ENCODE measurements at places on chromosomes 2 and 18.
A peak's percentile ranks its signal among the peaks of the same experiment; 100 is the strongest.

DNA sequence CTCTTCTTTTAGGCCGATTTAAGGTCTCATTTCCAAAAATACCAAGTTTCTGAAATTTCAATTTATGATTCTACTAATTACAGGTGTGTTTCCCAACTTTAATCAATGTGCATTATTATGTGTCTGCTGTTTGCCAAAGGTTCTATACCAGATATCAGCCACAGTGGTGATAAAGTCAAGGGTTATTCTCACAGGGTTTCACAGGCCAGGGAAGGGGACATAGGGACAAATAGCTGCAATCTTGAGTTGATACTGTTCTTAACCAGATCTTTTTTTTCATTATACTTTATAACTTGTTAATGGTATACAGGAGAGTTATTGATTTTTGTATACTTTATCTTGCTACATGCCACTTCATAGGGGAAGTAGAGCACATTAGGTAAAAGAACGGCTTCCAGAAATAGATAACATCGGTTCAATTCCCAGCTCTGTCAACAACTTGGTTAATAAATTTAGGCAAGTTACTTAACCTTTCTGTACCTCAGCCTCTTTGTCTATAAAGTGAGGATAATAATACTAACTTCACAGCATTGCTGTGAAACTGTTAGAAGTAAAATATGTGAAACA is 28.9 kb downstream of the RBM44 start:
- DNase-seq: no peak

DNA sequence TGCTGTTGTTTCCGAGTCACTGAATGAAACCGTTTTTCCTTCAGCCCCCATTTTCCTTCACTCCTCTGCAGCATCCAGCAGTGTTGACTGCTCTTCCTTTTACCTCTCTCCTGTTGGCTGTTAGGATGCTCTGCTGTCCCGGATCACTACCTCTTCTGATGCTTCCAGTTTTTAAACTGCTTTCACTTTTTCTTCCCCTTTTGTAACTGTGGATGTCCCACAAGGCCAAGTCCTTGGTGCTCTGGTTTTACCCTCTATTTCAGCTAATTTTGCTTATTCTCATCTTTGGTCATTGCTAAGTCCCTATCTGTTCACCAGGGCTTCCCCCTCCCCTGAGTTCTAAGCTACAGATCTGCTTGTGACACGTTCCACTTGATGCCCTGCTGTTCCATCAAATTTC is 39.4 kb upstream of the MAP4K3 start:
- no peak for DNase-seq

DNA sequence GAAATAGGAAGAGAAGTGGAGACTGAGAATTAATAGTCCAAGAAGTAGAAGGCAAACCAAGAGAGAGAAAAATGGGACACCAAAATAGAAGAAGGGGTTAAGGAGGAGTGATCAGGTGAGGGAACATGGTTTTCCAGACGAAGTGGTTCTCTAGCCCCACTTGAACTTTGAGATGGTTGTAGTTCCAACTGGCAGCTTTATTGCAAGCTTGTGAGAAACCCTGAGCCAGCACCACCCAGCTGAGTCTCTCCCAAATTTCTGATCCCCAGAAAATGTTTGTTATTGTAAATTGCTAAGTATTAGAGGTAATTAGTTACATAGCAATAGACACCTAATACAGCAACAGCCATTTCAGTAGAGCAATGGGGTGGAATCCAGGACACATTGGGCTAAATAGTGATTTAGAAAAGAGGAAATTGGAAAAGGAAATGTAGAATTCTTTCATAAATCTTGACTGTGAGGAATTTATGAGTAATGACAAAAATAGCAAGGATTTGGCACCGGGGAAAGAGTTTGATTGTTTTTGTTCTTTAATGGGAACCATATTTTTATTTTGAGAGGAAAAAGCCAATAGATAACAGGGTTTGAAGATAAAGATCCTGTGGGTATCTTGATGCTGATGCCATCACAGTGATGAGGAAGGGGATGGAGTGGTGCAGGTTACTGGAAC is 62.1 kb upstream of the XDH start:
- no peak for DNase-seq

DNA sequence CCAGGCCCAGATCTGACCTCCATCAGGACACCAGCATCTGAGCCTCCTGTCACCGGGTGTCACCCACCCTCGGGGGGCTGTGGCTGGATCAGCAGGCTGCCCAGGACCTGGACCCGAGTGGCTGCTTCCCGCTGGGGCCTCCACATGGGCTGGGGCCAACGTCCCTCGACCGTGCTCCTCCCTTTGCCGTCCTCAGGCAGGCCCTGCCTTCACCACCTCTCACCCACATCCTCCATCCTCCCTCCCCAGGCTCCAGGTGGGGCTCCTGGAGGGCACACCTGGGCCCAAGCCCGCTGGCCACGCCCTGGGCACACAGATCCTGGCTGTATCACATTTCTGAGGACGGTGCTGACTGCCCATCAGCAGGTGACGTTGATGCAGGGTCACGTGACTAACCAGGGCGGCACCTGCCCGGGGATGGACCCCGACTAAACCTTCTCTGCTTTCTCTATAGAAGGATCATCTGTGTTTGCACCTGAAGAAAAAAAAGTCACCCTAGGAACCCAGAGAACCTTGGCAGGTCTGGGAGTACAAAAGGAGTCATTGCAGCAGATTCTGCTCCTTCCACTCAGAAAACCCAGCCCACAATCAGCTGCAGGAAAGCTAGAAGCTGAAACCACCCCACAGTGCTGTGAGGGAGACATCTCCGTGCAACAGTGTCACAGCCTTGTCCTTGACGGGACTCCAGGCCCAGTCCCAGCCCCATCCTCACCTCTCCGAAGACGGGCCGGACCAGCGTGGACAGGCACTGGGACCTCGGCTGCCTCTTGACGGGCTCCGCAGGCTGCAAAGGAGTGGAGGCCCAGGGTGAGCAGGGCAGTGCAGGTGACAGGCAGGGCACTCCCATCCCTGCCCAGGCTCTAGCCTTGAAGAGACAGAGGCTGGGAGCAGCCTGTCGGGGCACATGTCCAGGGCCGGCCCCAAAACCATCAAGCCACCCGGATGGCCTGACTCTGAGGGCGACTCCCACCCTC is 11.2 kb downstream of the STK25 start:
- DNase-seq: no peak

- no peak for DNase-seq
Observed at GRCh38 chr2:71064754-71065621, 3.5 kb upstream of the NAGK start.

GRCh38 chr2:205800224-205800623 is 117.9 kb downstream of the NRP2 start:
- no peak for DNase-seq

DNA sequence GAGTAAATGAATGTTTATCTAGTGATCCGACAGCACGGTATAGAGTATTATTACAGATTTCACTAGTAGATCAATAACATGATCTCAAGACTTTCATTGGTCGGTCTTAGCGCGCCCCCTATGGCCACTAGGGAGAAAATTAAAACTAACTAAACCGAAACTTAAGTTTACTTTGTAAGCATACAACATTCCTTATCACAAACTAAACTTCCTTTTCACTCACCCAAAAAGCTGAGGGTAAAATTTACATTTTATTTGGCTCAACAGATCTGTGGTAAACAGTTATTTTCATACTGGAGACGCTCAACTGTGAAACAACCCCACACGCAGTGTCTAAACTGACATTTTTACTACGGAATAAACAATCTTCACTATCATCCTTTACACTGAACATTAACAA is 215.6 kb upstream of the MAP2 start:
- peak; percentile 9 for DNase-seq

DNA sequence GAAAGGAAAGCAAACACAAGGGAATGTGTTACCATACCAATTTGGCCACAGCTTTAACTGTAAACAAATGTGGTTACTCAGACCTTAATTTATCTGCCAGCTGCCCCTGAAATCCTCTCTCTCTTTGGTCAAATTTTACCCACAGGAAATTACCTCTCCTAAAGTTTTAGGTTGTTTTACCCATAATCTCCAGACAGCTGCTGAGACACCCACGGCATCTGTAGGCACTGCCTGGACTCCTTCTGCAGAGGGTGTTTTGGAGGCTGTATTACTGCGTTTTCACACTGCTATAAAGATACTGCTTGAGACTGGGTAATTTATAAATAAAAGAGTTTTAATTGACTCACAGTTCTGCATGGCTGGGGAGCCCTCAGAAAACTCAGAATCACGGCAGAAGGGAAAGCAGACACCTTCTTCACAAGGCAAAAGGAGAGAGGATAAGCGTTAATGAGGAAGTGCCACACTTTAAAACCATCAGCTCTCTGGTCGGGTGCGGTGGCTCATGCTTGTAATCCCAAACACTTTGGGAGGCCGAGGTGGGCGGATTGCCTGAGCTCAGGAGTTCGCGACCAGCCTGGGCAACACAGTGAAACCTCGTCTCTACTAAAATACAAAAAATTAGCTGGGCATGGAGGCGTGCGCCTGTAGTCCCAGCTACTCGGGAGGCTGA is 677.5 kb upstream of the FSHR start:
- no peak for DNase-seq

DNA sequence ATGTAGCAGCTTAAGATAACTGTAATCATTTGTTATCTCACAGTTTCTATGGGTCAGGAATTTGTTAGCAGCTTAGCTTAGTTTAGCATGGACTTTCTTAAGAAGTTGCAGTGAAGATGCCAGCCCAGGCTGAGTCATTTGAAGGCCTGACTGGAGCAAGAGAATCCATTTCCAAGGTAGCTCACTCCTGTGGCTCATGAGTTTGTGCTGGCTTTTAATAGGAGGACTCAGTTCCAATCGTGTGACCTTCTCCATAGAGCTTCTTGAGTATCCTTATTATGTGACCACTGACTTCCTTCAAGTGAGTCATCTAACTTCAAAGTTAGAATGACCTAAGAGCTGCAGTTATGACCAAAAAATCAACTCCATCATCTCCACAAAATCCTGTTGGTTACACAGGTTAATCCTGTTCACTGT is 1.4 kb downstream of the GPATCH11 start:
- no peak for DNase-seq

DNA sequence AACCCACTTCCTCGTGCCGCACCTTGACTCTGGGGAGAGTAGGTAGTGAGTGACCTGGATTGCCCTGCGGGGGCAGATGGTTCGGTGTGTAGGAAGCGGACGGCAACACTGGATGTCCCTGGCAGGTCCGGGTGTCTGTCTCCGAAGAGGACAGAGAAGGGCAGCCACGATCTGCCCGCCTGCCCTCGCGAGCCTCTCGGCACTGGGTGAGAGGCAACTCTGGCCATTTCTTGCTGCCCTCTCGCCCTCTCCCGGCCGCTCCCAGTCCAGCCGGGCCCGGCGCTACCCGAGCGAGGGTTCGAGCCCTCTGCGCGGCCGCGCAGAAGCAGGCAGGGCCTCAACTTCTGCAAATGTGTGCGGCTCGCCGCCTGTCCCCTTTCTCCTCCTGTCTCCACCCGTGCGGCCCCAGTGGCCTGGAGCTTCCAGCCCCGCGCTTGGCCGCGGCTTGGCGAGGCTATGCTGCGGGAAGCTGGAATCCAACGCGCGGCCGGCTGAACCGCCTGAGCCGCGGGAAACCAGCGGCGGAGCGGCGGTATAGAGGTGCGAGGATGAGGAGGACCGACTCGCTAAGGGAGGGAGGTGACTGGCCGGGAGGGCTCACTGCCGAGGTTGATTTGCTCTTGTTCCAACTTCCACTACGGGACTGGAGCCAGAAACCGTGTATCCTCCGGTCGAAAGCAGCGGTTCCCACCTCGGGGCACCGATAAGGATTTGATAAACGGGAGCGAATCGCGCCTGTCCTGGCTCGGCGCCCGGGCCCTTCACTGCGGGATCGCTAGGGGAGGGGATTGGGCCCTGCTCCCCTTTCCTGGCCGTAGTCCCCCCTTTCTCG is 1.5 kb downstream of the EPAS1 start:
- DNase-seq: no peak

DNA sequence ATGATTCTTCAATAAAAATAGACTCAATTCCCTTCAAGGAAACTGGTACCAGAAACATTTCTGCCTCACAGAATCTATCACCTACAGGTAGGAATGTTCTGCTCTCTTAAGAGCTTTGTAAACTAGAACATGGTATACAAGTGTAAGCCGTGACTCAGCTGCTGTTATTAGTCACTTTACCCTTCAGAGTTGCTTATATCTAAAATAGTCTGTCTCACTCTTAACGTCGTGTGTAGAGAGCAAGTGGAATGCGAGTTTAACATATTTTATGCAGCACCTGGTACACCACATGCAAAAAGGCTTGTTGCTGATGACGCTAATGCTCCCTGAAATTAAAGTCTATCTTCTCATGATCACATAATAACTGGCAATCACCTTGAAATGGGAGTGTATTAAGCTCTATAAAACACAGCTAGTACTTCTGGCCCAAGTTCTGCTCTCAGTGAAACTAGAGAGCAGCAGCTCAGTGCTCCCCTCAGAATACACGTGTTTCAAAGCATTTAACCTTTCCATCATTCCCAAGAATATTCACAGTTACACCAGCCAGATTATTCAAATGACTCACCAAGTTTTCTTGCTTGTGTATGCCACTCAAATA is 420.0 kb downstream of the ZEB2 start:
- no peak for DNase-seq

GRCh38 chr18:64099244-64099643 is 49.6 kb downstream of the LINC00305 start:
- no peak for DNase-seq

GRCh38 chr18:72470391-72470790 is 73.8 kb downstream of the CBLN2 start:
- no peak for DNase-seq

DNA sequence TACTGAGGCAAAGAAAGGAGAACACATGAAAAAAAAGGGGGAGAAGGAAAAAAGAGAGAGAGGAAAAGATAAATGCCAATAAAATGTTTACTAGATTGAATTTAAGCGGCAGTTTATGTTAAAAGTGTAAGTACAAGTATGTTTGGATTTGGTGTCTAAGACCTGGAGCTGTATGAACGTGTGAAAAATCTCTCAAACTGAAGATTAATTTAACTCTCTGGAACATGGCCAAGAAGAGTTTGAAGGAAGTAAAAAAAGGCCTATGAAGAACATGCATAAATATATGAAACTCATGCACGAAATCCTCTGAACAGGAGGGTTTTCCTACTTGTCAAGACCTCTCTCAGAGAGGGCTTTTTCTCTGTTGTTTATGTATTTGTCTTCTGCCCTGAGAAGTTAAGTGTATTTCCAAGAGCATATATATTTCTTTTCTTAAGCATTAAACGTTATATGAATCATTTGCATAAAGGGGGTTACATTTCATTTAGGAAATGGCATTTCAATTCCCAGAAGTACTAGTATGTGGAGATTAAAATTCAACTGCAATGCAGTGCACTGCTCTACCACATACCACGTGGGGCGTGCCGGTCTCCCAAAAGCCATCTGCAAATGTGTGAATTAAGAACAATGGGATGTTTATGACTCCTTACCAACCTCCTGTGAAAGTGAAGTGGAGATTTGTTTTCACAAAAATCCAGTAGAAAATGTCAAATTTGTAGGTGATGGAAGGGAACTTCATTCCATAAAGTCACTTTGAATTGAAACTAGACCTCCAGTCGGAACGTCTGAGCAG is 281.1 kb upstream of the TRIB2 start:
- DNase-seq: no peak
